Stimulated activated CD4-positive, alpha-beta T cell treated with anti-CD3 and anti-CD28 coated beads, TNF-alpha, amount 100 ng/mL, for 48 hours (primary cell): ENCODE measurements at places on chromosomes 7 and 10.

DNA sequence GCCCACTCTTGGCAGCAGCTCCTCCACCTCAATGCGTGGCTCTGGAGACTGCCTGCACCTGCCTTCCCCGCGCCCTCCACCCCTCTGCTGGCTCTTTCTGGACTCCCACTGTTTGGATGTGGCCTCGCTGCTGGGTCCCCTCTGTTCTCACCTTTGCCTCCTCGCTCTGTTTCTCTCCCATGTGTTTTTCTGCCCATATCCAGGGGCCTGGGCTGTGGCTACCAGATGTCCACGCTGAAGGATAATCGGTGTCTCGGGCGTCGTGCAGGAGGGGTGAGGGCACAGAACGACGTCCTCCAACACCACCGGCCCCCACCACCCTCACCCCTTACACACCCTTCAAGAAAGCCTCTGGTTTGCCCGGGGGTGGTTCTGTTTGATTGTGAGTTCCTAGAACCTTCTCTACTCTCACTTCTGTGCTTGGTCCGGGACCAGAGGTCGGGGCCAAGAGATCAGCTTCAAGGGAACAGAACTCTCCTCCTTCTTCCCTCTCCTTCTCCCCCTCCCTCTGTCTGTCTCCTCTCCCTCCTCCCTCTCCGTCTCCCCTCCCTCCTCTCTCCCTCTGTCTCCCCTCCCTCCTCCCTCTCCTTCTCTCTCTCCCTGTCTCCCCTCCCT is 31.7 kb downstream of the AP5Z1 start:
- no peak for DNase-seq

DNA sequence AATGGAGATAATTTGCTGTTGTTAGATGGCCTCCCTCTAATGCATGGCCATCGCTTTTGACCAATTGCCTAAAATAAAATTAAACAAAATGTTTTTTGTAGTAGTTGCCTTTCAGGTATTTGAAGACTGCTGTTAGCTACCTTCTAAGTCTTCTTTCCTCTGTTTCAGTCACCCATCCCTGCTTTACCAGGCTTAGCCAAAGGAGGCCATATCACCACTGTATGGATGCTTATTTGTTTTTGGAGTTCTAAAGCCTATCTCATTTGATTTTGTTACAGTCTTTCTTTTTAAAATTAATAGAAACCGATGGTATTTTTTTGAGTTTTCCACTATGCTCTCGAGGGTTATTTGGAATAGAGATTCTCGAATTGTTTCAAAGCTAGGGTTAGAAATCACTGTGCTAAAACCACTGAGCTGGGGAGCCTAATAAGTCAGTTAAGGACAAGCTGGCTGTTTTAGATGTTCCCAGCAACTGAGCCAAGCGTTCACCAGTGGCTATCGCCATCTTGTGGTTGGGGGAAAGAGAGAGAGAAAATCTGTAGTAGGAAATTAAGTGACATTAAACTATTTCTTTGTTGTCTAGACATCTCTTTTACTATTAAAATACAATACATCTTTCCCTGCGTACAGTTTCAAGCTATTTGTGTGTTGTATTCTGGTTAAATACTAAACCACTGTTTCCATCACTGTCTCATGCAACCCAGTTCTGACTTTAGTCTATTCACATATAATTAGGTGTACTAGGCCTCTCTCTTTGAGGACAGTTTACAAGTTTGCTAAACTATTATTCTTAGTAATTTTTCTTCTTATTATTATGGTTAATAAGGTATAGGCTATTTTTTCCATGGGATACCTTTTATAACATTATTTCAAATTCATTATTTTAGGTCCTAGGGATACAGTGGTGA is 52.2 kb downstream of the GPR158 start:
- DNase-seq: peak; percentile 4

DNA sequence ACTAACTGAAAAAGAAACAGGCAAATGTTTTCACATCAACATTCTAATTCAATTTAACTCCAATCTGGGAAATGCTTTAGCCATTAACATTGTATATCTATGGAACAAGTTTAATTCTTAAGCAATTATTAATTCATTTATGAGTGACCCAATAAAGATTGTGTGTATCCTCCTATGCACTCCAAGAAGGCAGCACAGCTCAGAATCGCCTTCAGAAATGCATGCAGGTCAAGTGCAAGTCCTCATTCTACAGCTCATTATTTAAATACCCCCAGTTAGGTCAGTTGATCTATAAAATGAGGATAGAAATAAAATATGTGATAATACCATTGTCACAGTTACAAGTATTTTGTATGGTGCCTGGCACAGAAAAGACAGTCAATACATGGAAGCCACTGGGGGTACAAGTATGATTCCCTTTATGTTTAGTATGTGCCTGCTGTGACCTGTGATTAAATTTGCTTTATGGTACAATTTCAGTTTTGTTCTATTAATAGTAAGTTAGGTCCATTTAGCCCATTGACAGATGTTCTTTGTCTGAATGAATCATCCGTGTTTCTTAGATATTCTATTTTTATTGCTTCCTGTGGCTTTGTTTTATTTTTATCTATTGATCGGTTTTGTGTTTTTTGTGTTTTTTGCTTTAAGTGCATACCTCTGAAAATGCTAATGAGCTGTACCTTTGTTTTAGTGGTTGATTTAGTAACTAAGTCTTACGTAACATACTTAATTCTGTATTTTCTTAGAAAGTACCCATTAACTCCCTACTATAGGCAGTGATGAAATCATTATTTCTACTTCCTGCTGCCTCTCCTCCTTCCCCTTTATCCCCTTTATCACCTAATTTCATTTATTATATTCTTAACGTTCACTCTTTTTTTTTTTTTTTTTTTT is 42.8 kb downstream of the CPXM2 start:
- DNase-seq: no peak

- no peak for DNase-seq
Measured at GRCh38 chr10:70280099-70280498, 3.7 kb downstream of the NPFFR1 start.

DNA sequence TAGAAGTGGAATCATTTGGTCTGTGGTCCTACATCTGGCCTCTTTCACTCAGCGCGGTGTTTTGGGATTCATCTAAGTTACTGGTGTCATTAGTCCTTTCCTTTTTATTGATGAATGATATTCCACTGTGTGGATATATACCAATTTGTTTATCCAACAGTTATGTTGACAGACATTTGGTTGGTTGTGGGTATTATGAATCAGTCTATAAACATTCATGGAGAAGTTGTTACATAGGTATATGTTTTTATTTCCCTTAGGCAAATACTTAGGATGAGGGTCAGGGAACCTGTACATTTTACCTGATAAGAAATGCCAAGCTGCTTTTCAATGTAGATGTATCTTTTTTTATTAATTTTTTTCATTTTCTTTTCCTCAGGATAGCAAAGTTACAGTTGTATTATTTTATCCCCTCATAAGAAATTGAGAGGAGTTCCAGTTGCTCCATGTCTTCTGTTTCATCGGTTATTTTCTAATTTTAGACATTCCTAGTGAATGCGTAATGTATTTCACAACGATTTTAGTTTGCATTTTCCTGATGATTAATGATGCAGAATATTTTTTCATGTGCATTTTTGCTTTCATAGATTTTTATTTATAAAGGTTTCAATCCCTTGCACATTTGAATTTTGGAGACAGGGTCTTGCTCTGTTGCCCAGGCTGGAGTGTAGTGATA is 203.8 kb upstream of the SH2B2 start:
- no peak for DNase-seq

DNA sequence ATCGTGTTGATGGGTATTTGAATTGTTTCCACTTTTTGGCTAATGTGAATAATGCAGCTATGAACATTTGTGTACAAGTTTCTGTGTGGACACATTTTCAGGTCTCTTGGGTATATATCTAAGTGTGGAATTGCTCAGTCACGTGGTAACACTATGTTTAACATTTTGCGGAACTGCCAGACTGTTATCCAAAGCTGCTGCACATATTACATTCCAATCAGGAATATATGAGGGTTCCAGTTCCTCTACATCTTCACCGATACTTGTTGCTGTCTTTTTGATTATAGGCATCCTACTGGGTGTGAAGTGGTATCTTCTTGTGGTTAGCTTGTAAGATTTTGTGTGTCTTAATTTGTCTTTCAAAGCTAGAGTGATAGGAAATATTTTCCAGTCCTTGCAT is 6.8 kb downstream of the PTPN12 start:
- DNase-seq: no peak

GRCh38 chr7:5636914-5637313 is 144.5 kb downstream of the RNF216 start:
- DNase-seq: no peak

DNA sequence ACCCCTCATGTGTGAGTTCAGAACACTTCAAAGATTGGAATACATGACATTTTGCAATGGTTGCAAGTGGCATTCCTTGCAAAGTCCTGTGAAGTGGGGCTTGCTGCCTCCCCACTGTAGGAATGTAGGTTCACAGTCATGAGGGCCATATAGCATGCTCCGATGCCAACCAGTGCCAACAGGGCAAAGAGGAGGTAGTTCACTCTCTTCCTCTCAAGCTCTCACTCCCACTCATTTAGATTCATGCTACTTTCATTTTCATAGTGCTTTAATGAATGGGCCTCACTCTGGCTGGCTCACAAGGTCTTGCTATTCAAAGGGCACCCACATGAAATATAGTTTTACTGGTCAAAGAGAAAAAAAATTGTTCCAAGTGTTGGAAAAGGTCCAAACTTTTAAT is 169.9 kb upstream of the AOAH start:
- DNase-seq: no peak

- DNase-seq: no peak
Measured at GRCh38 chr10:119973281-119973680, 80.8 kb downstream of the SEC23IP start.

DNA sequence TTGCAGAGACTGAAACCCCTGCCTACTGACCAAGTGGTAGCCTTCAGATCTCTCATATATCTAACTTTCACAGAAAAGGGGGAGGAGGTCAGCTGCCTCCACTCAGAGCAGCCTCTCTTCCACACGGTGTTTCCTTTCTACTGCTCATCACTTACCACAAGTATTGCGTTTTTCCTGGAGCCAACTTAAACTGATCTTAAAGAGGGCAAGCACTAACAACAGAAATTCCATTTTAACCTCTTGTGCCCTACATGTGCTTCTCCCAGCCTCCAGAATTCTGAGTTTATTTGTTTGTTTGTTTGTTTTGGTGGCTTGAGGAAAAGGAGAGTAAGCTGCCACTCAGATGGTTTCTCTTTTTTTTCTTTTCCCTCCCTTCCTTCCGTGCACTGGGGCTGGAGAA is 19.1 kb downstream of the SKIDA1 start:
- no peak for DNase-seq

GRCh38 chr7:38704041-38704547 is 72.9 kb upstream of the AMPH start:
- no peak for DNase-seq

DNA sequence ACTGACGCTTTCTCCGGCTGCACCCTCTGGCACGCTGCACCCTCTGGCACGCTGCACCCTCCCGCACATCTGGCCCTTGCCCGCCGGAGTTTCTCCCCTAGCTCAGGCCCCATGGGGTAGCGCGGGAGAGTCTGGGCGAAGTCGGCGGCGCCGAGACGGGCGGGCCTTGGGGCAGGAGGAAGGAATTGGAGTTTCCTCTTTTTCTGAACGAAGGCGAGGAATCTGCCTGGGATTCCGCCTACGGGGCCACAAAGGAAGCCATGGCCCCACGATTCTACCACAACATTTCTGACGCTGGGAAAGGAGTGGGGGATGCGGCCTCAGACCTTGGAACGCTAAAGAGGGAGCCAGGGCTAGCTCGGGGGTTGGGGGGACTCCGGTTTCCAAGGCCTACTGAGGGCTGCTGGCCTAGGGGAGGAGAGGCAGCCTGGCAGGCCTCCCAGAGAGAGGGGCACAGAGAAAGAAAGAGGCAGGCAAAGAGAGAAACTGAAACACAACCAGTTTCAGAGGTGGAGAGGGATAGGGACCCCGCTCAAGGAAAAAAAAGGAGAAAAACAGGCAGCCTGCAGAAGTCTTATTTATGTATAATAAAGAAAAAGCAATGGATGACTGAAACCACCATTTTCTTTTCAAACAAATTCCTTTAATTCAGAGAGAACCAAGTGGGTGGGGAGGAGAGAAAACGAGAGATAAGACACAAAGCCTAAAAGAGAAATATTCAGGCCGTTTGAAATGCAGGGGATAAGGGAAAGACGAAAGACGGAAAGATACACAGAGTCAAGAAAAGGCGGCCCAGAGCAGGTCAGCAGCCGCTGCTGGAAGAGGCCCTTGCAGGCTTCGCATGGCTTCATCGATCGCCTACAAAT is 4.3 kb downstream of the TLX1 start:
- no peak for DNase-seq

GRCh38 chr7:119007236-119007635 is 782.7 kb downstream of the ANKRD7 start:
- DNase-seq: no peak

GRCh38 chr7:115368998-115369397 is 447.1 kb downstream of the MDFIC start:
- DNase-seq: no peak

DNA sequence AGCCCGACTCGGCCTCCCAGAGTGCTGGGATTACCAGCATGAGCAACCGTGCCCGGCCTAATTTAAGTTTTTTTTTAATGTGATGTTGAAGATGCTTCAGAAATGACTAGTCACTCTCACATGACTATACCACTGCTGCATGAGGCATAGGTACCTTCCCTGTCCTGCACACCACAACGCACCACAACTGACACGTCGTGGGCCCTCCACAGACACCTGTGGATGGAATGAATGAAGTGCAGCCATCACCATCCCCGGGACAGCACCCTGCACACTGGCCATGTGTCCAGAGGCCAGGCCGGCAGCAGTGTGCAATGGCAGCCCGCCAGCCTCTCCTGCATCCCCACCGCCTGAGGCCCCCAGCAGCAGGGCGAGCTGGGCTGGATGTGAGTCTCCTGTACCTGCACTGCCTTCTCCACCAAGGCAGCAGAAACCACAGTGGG is 55.1 kb downstream of the VOPP1 start:
- peak; percentile 62 for DNase-seq

GRCh38 chr7:91373111-91373800 is 109.0 kb downstream of the FZD1 start:
- DNase-seq: no peak

- no peak for DNase-seq
Measured at GRCh38 chr7:99446096-99446495, 7.4 kb downstream of the CPSF4 start.

- DNase-seq: no peak
Measured at GRCh38 chr10:36092116-36092515, 450.0 kb upstream of the FZD8 start.
